B cell (primary cell): ENCODE measurements at places on chromosomes 3 and 15.

GRCh38 chr15:47717036-47717612 lies at the start of gene SEMA6D:
Gene SEMA6D, plus strand, starts transcription at chr15:47717505. Its CDS starts 42,294 bp downstream, at chr15:47759799.
- DNase-seq, result no peak

DNA sequence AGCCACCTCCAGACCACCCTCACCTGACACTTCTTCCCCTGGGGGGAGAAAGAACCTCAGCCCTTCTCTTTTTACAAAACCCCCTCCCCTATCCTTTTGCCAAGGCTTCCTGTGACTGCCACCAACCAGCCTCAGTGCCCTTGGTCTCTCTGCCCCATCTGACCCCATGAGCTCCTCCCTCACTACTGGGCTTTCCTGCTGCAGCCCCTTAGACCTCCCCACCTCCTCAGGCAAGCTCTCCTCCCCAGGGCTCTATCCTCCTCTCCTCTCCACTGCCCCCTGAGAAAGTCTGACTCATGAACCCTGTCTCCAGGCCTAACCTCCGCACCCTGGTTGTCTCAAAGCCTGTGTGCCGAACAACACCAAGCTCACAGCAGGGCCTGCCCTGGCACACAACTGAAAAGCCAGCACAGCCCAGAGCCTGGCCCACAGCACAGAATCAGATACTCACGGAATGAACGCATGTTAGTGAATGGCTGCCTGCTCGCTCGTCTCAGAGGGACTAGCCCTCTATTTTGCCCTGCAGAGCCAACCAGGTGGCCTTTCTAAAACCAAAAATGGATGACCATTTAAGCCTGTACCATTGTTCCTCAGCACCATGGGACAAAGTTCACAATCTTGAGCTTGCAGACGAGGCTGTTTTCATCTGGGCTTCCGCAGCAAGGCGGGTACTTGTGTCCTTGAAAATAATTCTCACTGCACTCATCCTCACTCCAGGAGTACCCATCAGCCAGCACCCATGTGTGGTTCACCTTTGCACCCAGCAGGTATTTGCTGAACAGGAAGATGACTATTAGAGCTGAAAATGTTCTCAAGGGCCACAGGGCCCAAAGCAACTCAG lies 1.7 kb downstream of the CHDH start:
- no peak for DNase-seq

GRCh38 chr3:4069796-4070195 lies 233.4 kb upstream of the SETMAR start:
- no peak for DNase-seq

- DNase-seq, result no peak
Measured at GRCh38 chr3:43951813-43952212, 261.1 kb downstream of the ABHD5 start.

GRCh38 chr15:67510597-67511190 lies 10.2 kb upstream of the C15orf61 start:
- no peak for DNase-seq

DNA sequence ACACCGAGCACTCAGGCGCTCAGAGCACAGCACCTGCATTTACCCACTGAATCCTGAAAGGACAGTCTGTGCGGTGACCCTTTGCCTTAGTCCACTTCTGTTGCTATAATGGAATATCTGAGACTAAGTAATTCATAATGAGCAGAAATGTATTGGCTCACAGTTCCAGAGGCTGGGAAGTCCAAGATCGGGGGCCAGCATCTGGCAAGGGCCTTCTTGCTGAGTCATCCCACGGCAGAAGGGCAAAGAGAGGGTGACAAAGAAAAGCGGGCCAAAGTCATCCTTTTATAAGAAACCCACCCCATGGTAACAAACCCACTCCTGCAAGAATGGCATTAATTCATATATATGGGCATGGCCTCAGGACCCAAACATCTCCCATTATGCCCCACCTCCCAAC lies 27.7 kb downstream of the POC1A start:
- no peak for DNase-seq

DNA sequence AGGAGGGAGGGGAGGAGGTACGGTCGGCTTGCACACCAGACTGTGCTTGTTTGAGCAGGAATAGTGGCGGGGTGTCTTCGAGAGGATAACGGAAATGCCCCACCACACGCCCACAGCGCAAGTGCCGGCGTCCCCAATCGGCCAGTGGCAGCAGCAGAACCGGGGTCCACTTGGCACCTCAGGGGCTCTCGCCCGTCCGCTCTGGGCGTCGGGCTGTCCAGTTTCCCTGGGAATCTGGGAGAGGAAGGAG lies 53.7 kb downstream of the CCDC54 start:
- DNase-seq, result peak; percentile 62

DNA sequence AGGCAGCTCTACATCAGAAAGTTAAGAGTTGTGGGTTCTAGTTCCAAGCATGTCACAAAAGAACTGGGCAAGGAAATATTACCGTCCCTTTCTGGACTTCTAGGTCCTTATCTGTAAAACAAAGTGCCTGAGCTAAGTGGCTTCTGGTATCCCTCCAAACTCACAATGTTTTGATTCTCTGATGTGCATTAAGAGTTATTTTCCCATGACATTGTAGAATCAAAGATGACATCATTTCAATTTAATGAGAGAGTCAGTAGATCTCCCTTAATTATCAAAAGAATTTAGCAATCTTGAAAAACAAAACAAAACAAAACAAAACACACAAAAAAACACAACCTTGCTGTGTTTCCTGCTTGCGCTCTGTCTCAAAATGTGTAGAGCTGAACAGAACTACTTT lies 88.7 kb downstream of the DUT start:
- DNase-seq, result no peak

- peak; percentile 63 for DNase-seq
Measured at GRCh38 chr15:75043509-75044257, 20.3 kb downstream of the PPCDC start.

GRCh38 chr15:98731712-98732450 lies 83.5 kb downstream of the IGF1R start:
- DNase-seq, result no peak

DNA sequence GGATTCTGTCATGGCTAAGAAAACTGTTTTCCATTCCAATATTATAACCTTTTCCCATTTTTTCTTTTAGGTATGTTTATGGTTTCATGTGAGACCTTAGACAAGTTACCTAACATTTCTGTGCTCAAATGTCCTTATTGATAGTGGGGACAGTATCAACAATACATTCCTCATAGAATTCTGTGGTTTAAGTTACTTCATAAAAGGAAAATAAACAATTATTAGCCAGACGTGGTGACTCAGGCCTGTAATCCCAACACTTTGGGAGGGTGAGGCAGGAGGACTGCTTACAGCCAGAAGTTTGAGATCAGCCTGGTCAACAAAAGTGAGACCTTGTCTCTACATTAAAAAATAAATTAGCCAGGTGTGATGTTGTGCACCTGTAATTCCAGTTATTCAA lies 436.8 kb upstream of the CNTN4 start:
- DNase-seq, result no peak

- no peak for DNase-seq
Measured at GRCh38 chr3:121601212-121601812, 8.1 kb downstream of the FBXO40 start.

GRCh38 chr3:45751537-45752242 lies 44.6 kb downstream of the SLC6A20 start:
- DNase-seq, result no peak

GRCh38 chr15:33871980-33872379 lies 96.3 kb upstream of the CHRM5 start:
- no peak for DNase-seq

- no peak for DNase-seq
Measured at GRCh38 chr15:48096355-48096786, 24.4 kb upstream of the SLC24A5 start.

DNA sequence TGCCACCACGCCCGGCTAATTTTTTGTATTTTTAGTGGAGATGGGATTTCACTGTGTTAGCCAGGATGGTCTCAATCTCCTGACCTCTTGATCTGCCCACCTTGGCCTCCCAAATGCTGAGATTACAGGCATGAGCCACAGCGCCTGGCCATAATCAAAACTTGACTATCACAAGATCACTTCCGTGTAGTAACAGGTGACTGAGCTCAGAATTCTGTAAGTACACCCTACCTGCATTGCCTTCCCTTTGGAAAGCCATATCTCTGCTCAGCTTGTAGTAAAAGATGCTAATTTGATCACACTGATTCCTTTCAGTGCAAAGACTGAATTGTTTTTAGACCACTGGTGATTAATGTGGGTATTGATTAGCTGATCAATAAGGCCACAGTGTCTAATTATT lies 167.1 kb downstream of the SHOX2 start:
- no peak for DNase-seq

GRCh38 chr15:67899596-67900283 lies 59.9 kb upstream of the RNU6-1 start:
- DNase-seq, result no peak

DNA sequence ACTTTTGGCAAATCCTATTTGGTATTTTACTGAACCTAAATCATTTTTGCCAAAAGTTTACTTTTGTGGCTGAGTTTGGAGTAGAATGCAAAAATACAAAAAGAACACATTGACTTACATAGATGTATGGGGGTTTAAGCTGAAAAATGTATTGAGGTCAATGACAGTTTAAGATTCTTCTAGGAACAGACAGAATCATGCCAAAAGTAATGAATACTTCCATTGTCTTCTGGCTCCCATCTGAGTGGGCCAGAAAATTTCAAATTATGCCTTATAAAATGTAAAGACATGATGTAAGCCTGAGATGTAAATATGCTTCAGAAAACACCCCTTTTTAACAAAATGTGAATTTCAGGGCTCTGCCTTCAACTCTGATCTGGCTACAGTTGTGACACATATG lies 375.1 kb upstream of the DPH6 start:
- DNase-seq, result no peak

DNA sequence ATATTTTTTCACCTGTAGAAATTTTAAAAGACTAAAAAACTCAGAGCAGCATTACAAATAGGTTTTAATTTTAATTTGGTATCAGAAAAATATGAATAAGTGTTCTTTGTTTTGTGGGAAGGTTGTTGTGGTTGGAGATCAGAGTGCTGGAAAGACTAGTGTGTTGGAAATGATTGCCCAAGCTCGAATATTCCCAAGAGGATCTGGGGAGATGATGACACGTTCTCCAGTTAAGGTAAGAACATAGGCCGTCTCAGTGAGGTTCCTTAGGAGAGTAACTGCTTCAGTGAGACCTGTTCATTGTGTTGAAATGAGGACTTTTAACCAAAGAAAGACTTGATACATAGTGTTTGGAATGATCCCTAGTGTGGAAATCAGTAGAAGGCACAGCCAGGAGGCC lies 44.8 kb downstream of the OPA1 start:
- DNase-seq, result no peak

DNA sequence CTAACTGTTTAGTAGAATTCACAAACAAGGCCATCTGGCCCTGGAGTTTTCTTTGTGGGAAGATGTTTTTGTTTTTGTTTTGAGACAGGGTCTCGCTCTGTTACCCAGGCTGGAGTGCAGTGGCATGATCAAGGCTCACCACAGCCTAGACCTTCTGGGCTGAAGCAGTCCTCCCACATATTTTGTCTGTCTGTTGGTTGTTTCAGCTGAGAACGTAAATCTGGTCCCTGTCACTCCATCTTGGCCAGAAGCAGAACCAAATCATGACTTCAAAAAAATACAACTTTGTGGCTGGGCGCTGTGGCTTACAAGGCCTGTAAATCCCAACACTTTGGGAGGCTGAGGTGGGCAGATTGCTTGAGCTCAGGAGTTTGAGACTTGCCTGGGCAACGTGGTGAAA lies 27.1 kb downstream of the MRAS start:
- no peak for DNase-seq

- no peak for DNase-seq
Measured at GRCh38 chr3:37985637-37986320, 4.8 kb upstream of the VILL start.

GRCh38 chr15:83869341-83869740 lies 215.4 kb downstream of the ADAMTSL3 start:
- no peak for DNase-seq

- no peak for DNase-seq
Measured at GRCh38 chr3:64684715-64685261, 3.0 kb downstream of the ADAMTS9 start.

DNA sequence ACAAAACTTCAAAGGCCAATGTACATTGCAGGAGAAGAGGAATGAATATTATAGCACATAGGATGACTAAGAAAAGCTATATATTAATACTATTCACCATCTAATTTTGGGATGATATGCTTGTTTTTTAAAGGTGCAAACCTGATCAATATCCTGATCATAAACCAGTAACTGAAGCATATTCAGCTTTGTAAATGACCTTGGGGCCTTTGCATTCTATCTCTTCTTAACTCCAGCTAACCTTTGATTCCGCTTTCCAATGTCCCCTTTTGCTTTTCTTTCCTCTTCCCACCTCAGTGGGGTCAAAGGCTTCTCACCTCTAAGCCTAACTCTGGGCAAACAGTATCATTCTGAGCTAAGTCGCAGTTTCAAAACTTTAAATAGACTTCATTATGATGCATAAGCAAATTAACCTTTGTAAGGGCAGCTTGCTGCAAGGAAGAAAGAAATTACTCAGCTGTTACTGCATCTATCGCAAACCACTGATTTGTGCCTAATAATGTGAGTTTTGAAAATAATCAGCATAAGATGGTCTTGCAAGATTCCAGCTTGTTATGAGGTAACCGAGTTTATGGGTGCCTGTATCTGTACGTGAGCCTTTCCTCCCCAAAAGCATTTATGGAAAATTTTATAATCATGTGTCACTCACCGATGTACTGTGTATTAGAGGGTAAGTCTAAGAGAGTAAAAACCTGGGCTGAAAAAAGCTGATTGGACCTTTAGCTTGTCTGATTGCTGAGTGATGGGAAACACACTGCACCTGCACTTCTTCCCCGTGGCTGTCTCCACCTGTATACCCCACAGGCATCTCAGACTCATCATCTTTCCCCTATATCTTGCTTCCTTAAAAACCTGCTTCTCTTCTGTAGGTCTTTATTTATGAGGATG lies 116.8 kb downstream of the TPRG1 start:
- no peak for DNase-seq
